ENCODE measurements at places on chromosomes 7 and 10. TPM values are rescaled to one million over a fixed set of nuclear protein-coding genes. Genes with fewer than 3 reads are reported as not detected.

ARMH3 gene
- polyA plus RNA-seq: 21.9 TPM

DNA sequence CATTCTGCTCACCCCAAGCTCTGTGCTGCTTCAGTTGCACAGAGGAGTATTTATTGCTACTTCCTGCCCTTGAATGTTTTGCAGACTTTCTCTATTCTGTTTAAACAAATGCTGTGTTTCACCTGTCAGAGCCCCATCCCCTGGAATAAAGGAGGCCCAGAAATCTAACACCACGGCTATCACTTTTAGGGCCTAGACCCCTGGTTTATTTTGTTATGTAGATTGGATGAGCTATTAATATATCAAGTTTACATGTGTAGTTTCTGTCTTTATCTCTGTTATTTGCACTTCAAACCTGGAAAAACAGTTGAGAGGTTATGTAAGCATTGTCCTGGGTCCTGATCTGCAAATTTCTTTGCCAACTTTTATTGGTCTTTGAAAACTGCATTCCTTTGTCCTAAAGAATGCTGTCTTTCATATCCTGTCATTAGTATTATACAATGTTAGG lies 630.1 kb downstream of the PARD3 start:
- DNase-seq: no peak

DNA sequence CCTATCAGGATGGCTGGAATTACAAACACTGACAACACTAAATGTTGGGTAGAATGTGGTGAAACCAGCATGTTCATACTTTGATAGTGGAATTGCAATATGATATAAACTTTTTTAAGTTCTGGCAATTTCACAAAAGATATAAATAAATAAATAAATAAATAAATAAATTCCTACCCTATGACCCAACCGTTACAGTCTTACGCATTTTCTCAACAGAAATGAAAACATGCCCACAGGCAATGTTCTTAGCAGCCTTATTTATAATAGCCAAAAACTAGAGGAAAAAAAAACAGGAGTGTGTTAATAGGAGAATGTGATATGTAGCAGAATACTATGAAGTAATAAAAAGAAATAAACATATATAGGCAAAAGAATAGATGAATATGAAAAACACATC lies 318.9 kb downstream of the IPMK start:
- no peak for DNase-seq

GRCh38 chr7:14688208-14688607 lies 214.3 kb downstream of the DGKB start:
- no peak for DNase-seq

PODXL gene
- polyA plus RNA-seq: 0.47 TPM

EPO gene
- polyA plus RNA-seq: not detected

SDK1 gene
- polyA plus RNA-seq: not detected

- peak; percentile 16 for DNase-seq
Measured at GRCh38 chr10:102729029-102730026, 14.4 kb upstream of the WBP1L start.

TMEM229A gene
- polyA plus RNA-seq: not detected

DNA sequence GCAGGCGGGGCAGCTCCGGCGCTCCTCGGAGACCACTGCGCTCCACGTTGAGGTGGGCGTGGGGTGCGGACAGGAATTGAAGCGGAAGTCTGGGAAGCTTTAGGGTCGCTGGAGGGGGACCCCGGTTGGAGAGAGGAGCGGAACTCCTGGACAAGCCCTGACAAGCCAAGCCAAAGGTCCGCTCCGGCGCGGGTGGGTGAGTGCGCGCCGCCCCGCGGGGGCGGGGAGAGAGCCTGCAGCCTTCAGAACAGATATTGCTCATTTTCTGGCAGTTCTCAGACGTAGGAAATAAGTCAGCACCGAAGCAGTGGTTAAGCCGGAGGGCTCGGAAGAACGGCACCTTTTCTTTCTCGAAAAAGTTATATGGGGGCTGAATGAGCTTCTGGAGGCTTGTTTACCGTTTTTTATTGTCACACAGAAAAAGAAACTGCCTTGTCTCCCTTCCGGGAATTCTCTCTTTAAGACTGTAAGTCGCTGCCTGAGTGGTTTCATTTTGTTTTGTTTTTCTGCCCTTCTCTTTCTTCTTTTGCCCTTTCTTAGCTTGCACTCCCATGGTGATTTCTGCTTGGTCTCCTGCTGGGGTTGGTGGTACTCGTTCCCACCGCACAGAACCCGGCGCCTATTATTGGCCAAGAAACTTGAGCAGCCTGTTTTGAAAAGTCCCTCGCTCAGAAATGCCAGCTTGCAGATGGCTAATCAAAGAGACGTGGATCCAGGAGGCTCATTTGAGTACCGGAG lies 732 bp downstream of the FAS start:
- DNase-seq: peak; percentile 64

DCLRE1A gene
- polyA plus RNA-seq: 5.3 TPM

MBL2 gene
- not detected for polyA plus RNA-seq

DNA sequence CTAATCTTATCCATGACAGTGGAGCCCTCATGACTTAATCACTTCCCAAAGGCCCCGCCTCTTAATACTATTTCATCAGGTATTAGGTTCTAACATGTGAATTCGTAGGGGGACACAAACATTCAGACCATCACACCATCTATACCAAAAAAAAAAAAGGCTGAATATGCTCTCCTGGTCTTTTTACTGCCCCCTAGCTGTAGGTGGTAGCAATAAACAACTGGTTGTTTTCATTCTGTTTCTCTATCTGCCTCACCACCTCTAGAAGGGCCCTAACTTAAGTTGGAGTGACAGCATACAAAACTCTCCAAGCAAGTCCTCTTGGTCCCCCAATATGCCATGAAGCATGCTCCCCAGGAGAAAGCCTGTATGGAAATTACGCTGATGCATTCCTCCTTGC lies 94.1 kb downstream of the GRM8 start:
- no peak for DNase-seq

FAM149B1 gene
- 3.9 TPM for polyA plus RNA-seq

CYP3A7 gene
- polyA plus RNA-seq: not detected

GRCh38 chr7:106768324-106768751 lies 96.7 kb upstream of the PIK3CG start:
- DNase-seq: peak; percentile 34

CDHR3 gene
- polyA plus RNA-seq: 2.1 TPM

ST8SIA6 gene
- polyA plus RNA-seq: not detected

SPDYE16 gene
- not detected for polyA plus RNA-seq

C10orf95 gene
- 0.41 TPM for polyA plus RNA-seq

DNA sequence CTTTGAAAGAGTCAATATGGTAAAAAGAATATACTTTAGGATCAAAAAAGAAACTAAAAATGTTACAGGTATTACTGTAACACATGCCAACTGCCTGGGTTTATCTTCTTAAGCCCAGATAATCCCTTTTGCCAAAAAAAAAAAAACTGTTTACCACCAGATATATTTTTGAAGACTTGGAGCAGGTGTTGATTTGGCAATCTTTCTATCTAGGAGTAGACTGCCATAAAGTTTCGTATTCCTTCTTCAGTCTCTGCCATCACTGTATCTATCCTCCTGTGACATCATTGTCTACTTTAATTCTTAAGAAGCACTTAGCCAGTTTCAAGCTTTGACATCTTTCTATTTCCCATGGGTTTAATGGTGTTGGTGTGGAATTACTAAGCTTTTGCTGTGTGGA lies 161.0 kb downstream of the ST7 start:
- no peak for DNase-seq

FAM25A gene
- not detected for polyA plus RNA-seq

- no peak for DNase-seq
Measured at GRCh38 chr7:36736899-36737211, 12.6 kb upstream of the AOAH start.

DNA sequence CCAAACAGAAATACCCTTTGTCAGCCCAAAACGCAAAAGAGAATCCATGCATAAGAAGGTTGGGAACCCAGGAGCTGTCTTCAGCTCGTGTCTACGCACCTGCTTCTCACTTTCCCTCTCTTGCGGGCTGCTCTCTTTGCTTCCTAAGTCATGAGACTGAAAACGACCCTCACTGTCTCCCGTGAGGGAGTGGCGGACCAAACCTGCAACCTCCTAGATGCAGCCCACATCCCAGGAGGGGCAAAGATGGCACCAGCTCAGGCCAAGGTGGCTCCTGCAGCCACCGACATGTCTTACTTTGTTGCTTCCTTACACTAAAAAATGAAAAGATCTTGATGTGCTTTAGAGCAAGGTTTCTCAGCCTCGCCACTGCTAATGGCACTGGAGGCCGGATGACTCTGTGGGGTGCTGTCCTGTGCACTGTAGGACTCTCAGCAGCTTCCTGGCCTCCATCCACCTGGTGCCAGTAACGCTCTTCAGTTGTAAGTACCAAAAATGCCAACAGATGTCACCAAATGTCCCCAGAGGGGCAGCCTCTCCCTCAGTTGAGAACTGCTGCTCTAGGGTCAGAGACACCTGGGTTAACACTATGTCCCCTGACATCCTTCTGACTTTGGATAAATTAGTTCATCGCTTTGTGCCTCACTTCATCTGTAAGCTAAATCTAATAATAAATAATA lies 179.8 kb upstream of the PFKP start:
- no peak for DNase-seq

DNA sequence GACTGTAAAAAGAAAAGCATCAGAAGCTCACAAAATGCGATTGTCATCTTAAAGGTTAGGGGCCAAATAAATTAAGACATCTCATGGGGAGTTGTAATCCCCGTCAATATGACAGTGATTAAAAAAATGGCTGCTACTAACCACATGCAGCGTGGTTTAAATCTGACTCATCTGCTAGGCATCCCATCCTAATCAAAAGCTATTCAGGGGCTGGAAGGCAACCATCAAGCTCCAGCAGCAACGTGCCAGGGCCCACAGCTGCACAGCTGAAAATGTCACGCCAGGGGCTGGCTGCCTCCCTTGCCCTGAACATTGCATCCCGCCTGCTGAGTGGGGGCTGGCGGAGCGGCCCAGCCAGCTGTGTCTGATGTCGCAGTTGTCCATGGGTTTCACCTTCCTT lies 66.3 kb upstream of the FRMD4A start:
- DNase-seq: no peak

GRCh38 chr7:155738652-155739537 lies 73.4 kb downstream of the SHH start:
- peak; percentile 61 for DNase-seq

ZNF804B gene
- polyA plus RNA-seq: not detected

CUL2 gene
- polyA plus RNA-seq: 28.3 TPM

BAZ1B gene
- 5.8 TPM for polyA plus RNA-seq

HEPACAM2 gene
- polyA plus RNA-seq: not detected

DNA sequence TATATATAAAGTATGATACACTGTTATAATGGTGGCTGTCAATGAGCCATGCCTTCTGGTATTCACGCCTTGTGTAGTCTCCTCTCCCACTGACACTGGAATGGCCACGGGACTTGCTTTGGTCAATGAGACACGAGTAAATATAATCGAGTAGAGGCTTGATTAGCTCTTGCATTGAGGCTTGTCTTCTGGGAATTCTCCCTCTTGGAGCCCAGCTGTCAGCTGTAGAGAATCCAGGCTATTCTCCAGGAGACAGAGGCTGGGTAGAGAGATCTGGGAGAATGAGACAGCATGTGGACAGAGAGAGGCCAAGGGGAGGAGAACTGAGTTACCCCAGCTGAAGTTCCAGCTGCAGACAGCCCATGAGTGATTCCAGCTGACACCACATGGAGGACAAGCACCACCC lies 25.2 kb upstream of the PLCE1 start:
- no peak for DNase-seq

IQUB gene
- polyA plus RNA-seq: not detected

DNA sequence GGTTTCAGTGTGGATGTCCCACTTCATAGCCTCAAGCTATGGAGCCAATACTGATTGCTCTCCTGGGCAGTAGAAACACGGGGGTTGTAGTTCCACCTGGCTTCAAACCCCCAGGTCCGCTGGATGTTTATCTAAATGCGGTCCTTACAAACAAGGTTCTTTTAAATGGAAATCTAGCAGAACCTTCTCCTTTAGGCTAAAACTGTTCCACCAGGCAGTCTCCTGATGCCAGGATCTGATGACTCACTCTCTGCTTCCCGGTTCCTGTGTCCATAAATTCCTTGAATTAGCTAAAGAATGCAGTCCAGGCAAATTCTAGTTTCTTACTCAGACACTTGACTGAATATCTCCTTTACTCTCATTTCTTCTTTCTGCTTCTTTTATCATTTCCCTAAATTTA lies 108.4 kb upstream of the FAM3C start:
- DNase-seq: no peak
